Stimulated activated CD4-positive, alpha-beta T cell treated with anti-CD3 and anti-CD28 coated beads, Interleukin-4, amount 100 ng/mL, for 1 hour (primary cell): ENCODE measurements at places on chromosomes 2 and 18.

DNA sequence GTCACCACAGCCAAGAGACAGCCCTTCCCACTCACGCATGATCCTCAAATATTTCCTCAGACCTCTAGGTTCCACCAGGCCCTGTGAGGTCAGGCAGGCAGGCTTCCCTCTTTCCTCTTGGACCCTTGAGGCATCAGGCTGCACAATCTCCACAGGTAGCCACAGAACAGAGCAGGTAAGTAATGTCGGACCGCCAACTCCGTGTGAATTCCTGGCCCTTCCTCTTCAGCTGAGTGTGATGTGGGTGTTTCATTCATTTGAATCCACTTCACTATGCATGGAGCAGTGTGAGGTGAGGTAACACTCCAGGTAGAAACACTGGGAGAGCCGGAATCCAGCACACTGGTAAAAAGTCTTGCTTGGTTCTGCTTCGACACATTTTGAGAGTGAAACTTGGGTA lies 44.0 kb downstream of the MRPL35 start:
- DNase-seq: no peak

DNA sequence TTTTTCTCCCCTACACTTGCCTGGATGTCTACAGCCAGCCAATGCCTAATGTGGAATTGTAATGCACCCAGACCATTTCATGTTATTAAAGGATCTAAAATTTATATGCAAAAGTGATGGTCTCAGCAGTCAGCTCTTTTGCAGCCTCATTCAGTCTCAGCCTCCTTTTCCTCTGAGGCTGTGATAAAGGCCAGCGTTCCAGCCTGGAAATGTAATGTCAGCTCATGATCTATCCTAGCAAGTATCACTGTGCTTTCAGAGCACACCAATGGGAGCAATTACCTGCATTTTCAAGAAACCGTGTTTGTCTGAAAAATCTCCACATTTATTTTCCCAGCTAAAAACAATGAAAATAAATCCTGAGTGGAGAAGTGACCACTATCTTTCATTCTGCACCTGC lies 274.6 kb downstream of the CDH20 start:
- DNase-seq: no peak

- DNase-seq: peak; percentile 75
Measured at GRCh38 chr2:159118115-159118858, 149.8 kb downstream of the TANC1 start.

- DNase-seq: peak; percentile 60
Measured at GRCh38 chr2:7044253-7045250, 127.3 kb downstream of the RNF144A start.

- DNase-seq: no peak
Measured at GRCh38 chr2:27209621-27210401, 2.0 kb upstream of the ATRAID start.
